AG08396 (cell line): ENCODE measurements at places on chromosomes 12 and 14.

DNA sequence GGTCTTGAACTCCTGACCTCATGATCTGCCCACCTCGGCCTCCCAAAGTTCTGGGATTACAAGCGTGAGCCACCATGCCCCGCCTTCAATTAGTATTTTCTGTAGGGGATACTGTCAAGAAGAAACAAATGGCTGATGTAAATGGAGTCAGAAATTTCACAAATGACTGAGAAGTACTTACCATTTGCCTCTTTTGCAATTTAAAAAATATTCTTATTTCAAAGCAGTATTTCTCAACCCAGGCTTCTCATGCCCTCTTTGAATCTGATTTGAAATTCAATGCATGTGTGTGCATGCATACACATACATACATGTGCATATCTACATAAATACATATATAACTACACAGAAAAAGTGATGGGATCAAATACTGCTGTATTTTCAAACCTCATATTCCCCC, 4.4 kb downstream of the PSMA6 start:
- DNase-seq, result no peak

DNA sequence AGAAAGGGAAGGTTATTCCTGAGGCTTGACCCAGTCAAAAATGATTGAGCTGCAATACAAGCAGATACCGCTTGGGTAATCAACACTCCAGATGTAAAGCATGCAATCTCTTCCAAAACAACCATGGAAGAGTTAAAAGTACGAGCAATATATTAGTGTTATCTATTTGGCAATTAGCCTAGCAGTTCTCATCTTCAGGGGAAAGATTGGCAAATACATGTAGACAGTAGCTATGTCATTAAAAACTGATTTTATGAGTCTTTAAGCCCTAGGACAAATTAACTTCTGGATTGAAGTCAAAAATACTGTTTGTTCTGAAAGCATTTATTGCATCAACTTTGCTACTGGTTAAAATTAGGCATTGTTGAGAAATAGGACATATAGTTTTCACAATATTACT, 9.3 kb upstream of the GYS2 start:
- no peak for DNase-seq

DNA sequence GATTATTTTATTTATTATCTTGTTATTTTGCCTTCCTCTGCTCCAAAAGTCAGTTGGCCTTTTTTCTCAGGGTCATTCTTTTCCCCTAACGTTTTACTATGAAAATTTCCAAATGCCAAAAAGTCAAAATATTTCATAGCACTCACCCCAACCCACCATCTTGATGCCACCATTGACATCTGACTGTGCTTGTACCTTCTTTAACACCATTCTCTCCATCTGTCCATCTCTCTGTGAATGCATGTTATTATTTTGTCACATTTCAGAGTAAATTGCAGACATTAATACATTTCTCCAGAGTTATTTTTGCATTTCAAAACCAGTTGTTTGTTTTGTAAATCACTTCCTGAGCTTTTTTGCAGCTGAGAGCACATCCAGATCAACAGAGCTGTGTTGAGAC, 38.6 kb downstream of the FOXN4 start:
- no peak for DNase-seq

DNA sequence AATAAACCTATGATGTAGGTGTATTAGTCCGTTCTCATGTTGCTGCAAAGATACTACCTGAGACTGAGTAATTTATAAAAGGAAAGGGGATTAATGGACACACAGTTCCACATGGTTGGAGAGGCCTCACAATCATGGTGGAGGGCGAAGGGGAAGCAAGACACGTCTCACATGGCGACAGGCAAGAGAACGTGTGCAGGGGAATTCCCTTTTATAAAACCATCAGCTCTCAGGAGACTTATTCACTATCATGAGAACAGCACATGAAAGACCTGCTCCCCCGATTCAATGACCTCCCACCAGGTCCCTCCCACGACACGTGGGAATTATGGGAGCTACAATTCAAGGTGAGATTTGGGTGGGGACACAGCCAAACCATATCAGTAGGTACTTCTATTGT, 58.7 kb upstream of the DICER1 start:
- DNase-seq, result no peak

DNA sequence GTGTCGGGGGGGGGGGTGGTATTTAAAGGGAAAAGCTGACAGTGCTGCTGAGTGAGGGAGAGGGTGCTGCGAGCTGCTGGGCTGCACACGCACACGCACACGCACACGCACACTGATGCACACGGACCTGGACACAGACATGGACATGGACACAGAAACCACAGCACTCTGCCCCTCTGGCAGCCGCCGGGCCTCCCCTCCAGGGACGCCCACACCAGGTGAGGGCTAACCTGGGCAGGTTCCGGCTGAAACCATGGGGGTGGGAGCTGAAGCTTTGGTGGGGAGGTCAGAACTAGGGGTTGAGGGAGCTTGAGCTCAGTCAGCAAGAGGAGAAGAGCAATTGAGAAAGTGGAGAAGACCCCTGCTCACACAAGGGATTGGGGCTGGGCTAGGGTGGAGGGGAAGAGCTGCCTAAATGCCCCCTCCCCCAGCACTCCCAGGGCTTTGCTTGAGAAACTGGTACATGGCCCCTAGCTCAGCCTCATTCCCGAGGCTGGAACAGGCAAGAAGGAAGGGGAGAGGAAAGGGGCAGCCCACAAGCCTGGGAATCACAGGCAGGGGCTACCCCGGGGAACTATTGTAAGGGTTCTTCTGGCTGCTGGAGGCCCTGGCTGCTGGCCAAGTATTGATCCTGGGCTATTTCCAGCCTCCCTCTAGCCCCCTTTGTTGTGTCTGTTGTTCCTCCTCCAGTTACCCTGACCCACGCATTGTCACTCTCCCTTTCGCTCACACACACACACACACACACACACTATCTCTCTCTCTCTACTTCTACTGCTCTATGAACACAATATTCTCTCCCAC, at the start of gene REM2:
TSS of gene REM2 (plus strand) at position 50 of the 804 bp plus-strand sequence. CDS start at position 116, 66 bp downstream.
- no peak for DNase-seq

DNA sequence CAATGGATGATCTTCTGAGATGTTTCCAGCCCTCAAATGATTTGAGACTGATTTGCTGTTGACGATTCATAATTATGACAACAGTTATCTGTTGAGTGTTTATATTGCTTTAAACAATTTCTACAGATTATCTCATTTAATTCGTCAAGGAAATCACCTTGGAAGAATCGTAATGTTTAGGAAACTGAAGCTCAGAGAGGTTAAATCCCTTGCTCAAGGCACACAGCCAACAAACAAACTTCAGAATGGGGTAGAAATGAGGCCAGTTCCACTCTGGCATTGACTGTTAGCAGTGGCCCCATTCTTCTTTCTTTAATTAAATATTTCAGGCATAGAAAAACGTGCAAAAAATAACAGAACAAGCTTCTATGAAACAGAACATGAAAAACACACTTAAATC, 4.0 kb upstream of the WSCD2 start:
- DNase-seq, result no peak

DNA sequence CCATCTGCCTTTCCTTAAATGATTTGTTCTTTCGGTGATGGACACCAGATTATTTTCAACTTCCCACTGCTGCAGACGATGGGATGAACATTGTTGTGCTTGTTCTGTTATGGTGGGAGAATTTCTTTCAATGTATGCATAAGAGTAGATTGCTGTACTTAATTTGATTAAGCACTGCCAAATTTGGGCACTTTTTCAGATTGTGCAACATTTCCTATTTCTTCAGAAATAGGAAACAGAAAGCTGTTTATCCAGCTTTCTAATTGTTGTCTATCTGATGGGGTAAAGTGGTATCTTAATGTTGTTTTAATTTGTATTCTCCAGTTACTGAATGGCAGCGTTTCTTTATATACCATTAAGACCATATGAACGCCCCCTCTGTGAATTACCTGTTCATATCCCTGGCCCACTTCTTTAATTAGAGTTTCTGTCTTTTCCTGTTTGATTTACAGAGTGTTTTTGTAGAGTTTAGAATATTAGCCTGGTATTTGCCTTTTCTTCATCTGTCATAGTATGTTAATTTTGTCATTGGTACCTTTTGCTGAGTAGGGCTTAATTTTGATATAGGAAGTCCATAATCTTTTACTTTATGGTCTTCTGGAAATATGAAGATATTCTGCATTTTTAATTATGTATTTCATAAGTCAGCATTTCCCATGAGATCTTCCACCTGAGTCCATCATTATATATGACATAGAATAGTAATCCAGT, 59.6 kb downstream of the DIP2B start:
- DNase-seq, result no peak

GRCh38 chr12:14325716-14326343, 39.7 kb upstream of the ATF7IP start:
- no peak for DNase-seq

DNA sequence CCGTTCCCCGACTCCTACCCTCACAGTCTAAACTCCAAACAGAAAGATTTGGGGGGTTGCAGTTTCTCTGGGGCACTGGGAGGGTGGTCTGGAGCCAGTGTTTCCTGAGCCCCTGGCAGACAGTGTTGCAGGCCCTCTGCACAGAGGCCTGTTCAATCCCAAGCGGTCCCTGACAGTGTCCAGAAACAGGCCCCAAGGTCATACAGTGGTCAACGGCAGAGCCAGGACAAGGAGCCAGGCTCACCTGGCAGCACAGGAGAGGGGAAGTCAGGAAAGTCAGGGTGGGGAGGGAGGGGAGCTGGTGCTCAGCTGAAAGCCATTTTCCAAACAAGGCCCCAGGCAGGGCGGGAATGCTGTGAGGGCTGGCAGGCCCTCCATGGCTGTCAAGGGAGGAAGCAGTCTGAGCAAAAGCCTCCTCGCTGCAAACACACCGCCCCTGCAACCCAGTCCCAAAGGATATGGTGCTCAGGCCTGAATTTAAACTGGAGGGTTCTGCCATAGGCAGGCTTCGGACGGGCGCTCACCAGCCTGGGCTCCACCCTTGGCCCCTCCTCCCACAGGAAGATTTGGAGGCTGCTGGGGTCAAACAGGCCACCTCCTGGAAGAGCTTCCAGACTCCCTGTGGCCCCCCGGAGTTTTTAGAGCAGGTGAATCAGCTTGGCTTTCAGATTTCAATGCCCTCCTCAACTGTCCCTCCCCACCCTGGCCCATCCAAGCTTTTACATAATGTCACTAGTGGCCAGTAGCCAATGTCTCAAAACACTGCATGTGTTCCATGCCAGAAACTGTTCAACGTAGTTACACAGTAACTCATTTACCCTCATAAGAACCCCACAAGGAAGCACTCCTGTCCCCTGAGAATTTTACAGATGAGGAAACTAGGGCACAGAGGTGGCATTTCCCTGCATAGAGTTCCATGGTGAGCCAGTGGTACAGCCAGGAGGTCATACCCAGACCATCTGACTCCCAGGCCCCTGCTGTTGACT, 41.5 kb downstream of the CHGA start:
- DNase-seq, result no peak

DNA sequence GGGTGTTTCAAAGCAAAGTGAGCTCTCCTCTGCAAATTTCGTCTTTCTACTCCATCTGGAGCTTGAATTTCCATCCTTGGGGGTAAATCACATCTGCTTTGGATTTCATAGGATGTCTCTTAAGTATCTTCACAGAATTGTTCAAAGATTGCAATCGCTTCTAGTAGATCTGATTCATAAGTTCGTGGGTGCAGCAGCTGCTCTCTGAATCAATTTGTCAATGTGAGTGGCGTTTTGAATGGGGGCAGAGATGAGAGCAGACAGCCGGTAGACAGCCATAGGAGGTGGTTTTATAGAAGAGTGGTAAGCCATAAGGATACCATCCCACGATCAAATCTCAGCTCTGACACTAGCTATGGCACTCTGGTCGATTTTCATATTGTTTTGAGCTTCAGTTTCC, 146.0 kb upstream of the RPH3A start:
- no peak for DNase-seq

GRCh38 chr14:78329371-78329770, 159.2 kb downstream of the NRXN3 start:
- DNase-seq, result no peak

GRCh38 chr12:110403146-110403975, at the start of gene ANAPC7:
ANAPC7 (minus strand) TSS chr12:110403708; CDS start chr12:110403627, 81 bp downstream.
- peak; percentile 96 for DNase-seq

DNA sequence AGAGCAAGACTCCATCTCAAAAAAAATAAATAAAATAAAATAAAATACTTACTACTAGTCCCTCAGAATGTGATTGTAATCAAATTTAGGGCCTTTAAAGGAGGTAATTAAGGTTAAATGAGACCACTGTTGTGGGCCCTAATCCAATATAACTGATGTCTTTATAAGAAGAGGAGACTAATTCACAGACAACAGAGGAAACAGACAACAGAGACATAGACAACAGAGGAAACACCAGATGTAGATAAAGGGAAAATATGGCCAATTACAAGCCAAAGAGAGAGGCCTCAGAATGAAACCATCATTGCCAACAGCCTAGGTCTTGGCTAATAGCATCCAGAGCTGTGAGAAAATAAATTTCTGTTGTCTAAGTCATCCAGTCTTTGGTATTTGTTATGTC, 669.0 kb upstream of the FOXG1 start:
- DNase-seq, result no peak

GRCh38 chr14:47935332-47935731, 259.9 kb upstream of the MDGA2 start:
- DNase-seq, result no peak

DNA sequence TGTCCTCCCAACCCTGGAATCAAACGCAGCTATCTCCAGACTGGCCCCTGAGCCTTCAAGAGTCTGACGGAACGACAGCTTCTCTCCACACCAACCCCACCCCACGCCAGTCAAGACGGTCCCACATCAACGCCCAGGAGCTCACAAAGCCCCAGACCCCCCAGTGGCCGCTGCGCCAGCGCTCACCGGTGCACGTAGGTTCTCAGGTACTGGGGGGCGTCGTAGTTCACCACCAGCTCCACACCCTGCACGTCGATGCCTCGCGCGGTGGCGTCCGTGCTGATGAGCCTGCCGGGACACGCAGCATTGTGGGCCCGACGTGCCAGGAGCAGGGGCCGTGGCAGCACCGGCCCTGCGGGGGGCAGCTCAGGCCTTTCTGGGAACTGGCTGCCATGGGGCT, 4.2 kb downstream of the DDX51 start:
- no peak for DNase-seq

- DNase-seq, result no peak
Observed at GRCh38 chr12:109331301-109331952, 16.3 kb upstream of the MYO1H start.

DNA sequence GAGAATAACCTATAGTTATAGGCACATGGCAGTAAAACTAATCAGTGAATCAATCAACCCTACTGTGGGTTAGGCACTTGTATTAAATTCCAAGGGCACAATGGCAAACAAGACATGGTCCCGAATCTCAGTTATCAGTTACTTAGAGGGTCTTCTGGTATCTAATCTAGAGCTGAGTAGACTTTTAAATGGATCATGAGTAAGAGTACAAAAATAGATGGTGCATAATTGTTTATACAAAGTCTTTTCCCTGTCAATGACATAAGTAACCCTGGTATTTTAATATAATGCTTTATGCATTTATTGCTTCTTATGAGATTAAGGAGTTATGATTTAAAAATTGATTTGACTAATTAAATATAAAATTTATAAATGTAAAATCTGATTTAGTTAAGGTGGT, 23.0 kb upstream of the KCNJ8 start:
- no peak for DNase-seq
